ENCODE measurements at places on chromosomes 5 and 9. TPM values are rescaled to one million over a fixed set of nuclear protein-coding genes. Genes with fewer than 3 reads are reported as not detected.

Gene EPB41L4B
- not detected for polyA plus RNA-seq

Gene THBS4
- polyA plus RNA-seq = 1.0 TPM

Gene STK10
- polyA plus RNA-seq = 55.3 TPM

Gene N4BP3
- 4.6 TPM for polyA plus RNA-seq

Gene SHLD3
- 5.4 TPM for polyA plus RNA-seq

Gene LAMC3
- polyA plus RNA-seq = not detected

Gene CHSY3
- not detected for polyA plus RNA-seq
